ENCODE measurements at places on chromosomes 7 and 10.

DNA sequence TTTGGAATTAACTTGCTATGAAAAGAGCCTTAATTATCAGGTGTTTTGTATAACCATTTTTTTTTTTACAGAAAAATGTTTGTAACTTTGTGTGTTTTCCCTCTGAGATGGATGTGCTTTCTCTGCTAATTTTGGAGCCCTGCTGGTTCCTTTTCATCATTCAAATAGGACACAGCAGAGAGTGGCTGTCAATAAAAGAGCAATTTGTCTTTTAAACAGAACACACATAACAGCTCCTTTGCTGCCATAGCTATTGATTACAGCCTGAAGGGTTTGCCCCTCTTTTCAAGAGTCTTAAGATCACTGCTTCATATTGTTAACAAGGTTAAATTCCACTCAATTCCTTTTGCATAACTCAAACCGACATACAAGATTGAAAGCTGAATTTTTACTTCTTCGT is 187.2 kb upstream of the MBL2 start:
- no peak for DNase-seq

DNA sequence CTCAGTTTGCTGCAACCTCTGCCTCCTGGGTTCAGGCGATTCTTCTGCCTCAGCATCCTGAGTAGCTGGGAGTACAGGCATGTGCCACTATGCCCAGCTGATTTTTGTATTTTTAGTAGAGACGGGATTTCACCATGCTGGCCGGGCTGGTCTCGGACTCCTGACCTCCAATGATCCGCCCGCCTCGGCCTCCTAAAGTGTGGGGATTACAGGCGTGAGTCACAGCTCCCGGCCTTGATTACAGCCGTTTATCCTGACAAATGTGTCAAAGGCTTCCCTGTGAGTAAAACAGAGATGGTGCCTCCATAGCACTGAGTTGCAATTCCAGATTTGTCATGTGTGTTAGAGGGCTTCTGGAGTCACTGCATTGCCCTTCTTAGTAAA is 273.7 kb downstream of the CCDC3 start:
- DNase-seq, result no peak

GRCh38 chr10:116076621-116077020 is 196.4 kb downstream of the GFRA1 start:
- no peak for DNase-seq

GRCh38 chr10:12719365-12719764 is 282.1 kb downstream of the CCDC3 start:
- DNase-seq, result no peak

GRCh38 chr10:120473593-120473992 is 16.6 kb downstream of the PLPP4 start:
- no peak for DNase-seq

- peak; percentile 64 for DNase-seq
Measured at GRCh38 chr7:38190011-38190410, 12.0 kb downstream of the STARD3NL start.
